ENCODE measurements at places on chromosomes 7 and 10.

DNA sequence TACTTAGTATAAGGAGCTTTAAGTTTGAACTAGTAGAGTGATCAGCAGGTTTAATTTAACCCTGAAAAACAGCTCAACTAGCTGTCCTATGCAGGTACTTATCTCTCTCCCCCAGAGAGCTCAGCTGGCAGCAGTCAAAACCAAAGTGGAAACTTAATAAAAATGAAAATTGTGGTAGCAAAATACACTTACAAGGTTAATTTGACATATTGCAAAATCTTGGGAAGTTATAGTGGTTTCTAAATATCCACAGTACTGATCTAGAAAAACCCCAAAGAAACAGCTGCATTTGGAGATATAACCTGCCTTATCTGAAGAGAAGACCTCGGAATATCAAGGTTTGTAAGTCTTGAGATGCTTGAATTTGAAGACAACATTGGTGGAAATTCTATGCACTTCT is 269.2 kb downstream of the RNLS start:
- no peak for DNase-seq

DNA sequence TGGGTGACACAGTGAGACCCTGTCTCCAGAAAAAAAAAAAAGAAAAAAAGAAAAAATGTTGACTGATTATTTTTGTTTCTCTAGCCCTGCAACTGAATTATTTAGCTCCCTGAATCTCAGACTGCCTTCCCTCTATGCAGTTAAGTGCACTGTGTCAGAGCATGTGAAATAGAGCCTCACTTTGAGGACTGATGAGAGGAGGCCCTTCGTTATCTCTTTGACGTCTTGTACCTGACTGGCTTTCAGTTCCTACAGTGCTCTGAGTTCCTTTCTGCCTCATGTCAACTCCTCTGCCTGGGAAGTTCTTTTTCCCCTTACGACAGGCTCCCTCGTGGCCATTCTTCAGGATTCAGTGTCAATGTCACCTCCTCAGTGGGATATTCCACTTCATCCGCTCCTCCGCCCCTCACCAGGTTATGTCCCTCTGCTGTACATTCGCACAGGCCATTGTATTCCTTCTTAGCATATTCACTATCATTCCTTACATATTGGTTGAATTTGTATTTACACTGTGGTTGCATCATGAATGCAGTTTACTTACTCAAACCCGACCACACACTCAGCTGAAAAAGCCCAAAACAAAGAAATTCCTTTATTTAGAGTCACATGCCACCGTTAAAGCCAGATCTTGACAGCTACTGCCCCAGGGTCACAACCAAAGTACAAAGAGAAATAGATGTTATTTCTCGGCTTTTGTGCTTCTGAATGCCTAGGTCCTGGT is 18.1 kb upstream of the CAMK2G start:
- no peak for DNase-seq

- DNase-seq = no peak
These were observed 282.1 kb upstream of the BMPER start for GRCh38 chr7:33623267-33623666.

DNA sequence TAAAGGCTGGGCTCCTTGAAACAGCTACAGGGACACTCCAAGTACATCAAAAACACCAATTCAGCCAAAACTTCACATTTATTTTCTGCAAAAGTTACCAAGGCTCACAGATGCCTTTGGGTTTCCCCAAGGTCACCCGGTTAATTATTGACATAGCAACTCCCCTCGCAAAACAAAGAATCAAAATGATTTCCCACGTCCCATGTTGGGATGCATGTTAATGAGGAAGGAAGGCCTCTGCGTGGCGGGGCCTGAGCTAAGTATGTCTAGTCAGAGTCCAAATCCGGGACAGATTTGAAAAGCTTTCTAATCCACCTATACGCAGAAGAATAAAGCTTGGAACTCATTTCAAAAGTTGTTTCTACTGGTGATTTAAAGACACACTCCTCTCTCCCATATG is 535 bp upstream of the TMEM72 start:
- DNase-seq = no peak

DNA sequence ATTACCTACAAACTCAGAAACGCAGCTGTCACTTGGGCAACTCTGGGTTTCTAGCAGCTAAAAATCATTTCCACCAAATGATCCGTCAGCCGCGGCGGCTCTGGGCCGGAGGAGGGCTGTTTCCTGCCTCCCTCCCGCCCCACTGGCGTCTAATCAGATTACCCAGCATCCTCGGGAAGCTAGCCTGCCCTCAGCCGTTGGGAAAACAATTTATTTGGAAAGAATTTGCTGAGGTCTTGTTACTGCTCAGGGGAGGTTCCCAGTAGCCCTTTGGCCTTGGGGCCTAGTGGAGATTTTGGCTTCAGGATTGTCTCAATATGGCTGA is 65.0 kb upstream of the ADGRA1 start:
- DNase-seq = no peak

GRCh38 chr7:105289704-105290103 is 99.0 kb downstream of the SRPK2 start:
- DNase-seq = no peak

DNA sequence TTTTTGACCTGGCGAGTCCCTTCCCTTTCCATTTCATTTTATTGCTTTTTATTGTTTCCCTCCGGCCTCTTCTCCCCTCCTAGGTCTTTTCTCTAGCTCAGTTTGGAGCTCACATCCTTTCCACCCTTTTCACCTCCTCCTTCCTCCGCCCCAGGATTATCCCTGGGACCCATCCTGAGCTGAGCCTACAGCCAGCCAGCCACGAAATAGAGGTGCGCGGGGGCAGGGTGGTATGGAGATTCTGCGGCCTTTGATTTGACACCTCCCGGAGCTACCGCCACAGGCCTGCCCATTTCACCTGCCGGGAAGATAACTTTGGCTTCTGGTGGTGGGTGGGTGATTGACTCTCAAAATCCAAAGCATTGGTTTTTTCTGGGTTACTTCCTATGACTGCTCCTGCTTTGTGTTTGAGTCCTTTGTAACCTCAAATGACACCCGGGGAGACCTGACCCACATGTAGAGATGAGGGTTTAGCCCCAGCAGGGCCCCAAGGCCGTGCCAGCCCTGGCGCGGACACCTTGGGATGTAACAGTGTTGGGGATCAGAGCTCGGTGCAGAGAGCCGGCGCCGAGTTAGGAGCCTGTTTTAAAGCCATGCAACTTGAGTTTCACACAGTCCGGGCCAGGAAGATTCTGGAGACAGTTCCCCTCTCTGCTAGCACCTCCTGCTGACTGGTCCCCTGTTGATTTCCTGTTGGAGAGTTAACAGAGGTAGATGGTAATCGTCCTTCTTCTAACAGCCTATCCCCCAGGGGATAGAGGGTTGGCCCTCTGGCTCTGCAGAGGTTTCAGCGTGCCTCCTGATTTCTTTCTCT is 1.5 kb downstream of the DUSP5 start:
- DNase-seq = no peak

DNA sequence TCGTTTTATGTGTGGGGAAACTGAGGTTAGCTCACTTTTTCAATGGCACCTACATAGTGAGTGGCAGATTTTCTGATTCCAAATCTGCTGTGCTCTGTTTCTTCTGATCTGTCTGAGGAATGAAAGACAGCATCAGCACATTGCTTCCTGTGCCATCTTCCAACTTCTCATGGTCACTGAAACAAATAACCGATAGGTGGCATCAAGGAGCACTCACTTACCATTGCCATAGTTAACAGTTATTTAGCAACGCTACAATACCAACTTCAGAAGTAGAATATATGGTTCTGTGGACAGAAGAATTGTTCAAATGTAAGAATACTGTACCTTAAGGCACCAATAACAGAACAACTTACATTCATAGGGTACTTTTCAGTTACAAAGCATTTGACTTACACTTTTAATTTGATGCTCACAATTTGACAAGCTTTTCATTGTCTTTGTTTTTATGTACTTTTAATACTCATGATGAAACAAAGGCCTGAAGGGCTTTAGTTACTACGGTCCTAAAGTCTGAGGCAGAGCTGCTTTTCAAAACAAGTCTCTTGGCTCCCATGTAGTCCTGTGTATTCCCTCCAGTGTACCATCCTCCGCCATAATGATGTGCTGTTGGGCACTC is 228.9 kb upstream of the TCF7L2 start:
- no peak for DNase-seq

DNA sequence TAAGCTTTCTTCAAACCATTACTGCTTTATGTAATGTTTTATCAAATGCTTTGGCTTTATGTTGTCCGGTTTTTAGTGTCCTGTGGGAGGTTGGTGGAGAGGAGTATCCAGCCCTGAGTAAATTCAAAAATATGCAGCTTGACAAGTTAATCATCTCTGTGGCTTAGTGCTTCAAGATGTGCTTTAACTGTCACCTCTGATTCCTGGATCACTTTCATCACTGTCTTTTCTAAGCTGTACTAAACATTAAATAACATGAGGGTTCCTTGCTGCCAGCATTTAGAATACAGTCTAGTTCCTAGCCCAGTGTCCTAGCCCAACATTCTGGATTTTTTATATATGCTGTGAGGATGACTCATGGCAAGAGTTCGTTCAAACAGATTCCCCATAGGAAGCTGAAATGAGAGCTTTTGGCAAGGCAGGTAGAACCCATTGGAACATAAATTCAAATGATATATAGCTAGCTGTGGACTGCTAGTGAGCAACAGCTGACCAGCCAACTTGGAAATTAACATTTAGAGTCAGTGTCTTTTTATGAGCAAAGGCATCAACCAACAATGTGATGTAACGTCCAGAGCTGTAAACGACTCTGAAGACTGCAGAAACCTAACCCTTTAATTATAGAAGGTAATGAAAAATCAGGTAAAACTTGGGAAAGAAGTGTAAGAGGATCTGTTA is 80.6 kb upstream of the OIT3 start:
- DNase-seq = no peak

GRCh38 chr10:114404171-114405010 is at the start of gene AFAP1L2:
Gene AFAP1L2, minus strand, starts transcription at chr10:114404502. Its CDS starts 47 bp downstream, at chr10:114404455.
- no peak for DNase-seq

- no peak for DNase-seq
These were observed 3.2 kb downstream of the UBE2H start for GRCh38 chr7:129949292-129950133.

- DNase-seq = no peak
These were observed 3.5 kb upstream of the FAM20C start for GRCh38 chr7:188727-189500.

- no peak for DNase-seq
These were observed 120.9 kb upstream of the DIP2C start for GRCh38 chr10:810351-810846.

DNA sequence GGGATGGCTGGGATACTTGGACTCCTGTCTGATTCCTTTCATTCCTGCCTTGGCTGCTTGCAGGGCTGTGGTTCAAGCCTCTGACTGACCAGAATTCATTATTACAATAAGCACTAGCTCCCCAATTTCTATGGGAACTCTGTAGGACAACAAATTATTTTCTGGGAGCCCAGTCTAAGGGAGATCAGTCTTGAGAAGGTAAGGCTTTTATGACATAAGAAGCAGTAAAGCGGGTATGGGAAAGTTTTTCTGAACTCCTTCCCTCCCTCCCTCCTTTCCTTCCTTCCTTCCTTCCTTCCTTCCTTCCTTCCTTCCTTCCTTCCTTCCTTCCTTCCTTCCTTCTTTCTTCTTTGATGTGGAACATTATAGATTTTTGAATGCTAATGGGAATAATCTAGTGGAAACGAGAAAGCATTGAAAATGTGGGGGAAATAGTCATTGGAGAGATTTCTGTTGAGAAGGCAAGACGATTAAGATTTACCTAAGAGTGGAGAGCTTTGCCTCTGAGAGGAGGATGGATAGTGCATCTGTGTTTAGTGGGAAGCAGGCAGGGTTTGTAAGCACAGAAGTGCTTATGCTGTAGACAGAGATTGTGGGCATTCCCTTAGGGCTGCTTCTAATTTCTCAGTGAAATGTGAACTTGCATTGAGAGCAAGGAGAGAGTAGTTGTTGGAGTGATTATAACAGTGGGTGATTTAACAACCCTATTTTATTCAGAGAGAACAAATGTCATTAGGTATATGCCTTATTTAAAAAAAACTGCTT is 201.5 kb downstream of the DNAJB9 start:
- no peak for DNase-seq

DNA sequence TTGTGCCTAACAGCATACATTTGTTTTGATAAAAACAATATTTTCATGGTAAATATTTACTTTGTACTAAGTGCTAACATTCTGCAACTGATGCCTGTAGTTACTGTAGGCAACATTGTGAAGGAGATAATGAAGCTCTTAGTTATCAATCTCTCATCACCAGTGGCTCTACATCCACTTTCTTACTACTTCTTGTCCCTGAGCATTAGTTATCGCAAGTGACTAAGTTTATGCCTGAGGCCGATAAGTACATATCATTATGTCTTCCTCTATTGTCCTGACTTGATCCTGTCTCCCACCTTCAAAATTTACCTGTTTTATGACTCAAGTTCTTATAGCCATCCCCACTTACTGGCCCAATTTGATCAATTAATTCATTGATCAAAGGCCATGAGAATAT is 63.6 kb downstream of the MACC1 start:
- no peak for DNase-seq

DNA sequence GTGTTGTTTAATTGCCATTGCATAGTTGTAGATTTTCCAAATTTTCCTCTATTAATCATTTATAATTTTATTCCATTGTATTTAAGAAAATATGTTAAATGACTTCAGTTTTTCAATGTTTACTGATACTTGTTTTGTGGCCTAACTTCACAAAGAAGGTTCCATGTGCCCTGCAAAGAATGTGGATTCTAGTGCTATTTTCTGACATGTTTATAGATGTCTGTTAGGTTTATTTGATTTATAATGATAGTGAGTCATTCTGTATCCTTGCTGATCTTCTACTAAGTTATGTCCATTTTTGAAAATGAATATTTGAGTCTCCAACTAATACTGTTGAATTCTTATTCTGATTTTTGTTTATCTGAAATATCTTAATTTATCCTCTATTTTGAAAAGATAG is 369.0 kb downstream of the MAGI2 start:
- DNase-seq = no peak

DNA sequence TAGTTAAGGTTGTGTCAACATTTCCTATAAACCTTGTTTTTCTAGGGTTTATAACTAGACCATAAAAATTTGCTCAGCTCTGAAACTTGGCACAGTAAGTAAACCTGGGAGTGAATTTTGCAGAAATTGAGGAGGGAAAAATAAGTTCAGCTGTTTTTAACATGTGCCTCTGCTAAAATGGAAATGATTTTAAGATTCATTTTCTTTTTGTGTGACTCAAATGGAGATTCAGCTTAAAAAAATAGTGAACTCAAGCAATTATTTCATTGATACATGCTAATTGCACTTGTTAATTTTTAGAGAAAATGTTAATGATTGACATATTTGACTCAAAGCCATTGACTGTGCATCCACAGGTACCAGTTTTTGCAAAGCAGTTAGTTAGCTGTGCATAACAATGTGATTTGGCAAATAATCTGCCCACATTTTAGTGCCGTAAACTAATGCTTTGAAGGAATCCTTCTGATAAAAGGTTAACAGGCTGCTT is 68.5 kb upstream of the ZNF438 start:
- DNase-seq = no peak

GRCh38 chr7:155885167-155886155 is 73.2 kb upstream of the SHH start:
- no peak for DNase-seq

Measured in esophagus squamous epithelium (tissue), 5 donors.